RPMI7951 (cell line): ENCODE measurements at places on chromosomes 6 and 20. TPM values are rescaled to one million over a fixed set of nuclear protein-coding genes. Genes with fewer than 3 reads are reported as not detected.
A peak's percentile ranks its signal among the peaks of the same experiment; 100 is the strongest.

The VARS1 gene
- 26.4 and 33.6 TPM in 2 replicates for total RNA-seq

The PCK1 gene
- total RNA-seq = not detected in 2 replicates

GRCh38 chr6:21731411-21732031, 138.0 kb downstream of the SOX4 start:
- peak; percentile 65 for DNase-seq

DNA sequence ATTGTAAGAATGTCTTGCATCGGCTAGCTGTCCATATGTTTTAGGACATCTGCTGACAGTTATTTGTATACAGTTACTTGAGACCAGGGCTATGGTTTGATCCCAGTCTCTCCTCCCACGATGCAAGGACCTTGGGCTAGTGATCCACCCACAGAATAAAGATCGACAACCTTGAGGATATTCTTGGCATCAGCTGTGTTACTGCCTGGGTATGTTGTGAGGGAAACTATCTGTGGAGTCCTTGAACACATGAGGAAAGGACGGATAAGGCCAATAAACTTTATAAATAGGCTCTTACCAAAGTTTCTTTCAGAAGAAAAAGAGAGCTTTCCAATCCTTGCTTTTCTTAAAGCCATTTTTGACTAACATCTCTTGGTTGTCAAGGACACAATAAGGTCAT, 70.8 kb upstream of the HEY2 start:
- DNase-seq = no peak

DNA sequence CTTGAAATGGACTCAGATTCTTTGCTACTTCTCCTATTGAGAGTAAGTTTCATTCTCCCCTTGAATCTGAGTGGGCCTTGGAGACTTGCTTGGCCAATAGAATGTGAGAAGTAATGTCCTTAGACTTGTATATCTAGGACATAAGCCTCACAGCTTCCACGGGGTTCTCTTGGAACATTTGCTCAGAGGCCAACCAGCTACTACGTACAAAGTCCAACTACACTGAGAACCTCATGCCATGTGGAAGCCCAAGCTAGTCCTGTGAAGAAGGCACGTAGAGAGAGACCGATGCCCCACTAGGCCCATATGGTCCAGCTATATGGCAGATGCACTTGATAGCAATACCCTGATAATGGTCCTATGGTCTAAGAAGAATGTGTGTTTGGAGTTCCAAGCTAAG, 22.9 kb downstream of the TMEM14A start:
- DNase-seq = no peak

DNA sequence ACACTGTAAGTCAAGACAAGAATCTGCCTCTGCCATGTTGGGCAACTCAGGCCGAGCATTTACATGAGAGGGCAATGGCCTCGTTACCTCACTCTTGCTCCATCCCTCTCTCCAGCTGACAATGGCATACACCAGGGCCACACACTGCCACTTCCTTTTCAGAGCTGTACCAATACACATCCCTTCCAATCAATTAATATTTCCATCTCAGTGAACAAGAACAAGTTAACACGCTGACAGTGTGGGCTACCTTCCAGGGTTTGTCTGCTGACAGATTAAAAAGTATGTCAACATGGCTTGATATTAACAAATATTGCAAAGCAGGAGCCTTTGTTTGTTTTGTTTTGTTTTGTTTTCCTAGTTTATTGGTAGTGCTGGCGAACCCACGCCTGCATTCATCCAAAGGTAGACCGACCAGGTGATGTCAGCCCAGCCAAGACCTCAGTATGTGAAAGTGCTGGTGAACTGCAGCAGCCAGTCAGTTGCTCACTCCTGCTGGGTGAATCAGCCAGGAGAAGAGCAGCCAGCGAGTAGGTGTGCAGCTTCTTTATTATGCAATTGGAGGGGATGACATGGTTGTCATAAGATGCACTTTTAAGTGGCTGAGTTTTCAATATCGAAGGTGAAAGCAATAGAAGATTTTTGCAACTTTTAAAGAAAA, 487.3 kb upstream of the JARID2 start:
- DNase-seq = no peak

GRCh38 chr6:65231616-65232015, 475.4 kb downstream of the EYS start:
- no peak for DNase-seq

The PI3 gene
- not detected in 2 replicates for total RNA-seq

The SLC52A3 gene
- not detected in 2 replicates for total RNA-seq

The ZNF133 gene
- 25.9 and 29.7 TPM in 2 replicates for total RNA-seq

- peak; percentile 25 for DNase-seq
These were observed 12.8 kb downstream of the RBCK1 start for GRCh38 chr20:420721-421574.

GRCh38 chr6:3081960-3082359, 13.7 kb downstream of the RIPK1 start:
- no peak for DNase-seq

The CD83 gene
- 12.8 and 14.9 TPM in 2 replicates for total RNA-seq

DNA sequence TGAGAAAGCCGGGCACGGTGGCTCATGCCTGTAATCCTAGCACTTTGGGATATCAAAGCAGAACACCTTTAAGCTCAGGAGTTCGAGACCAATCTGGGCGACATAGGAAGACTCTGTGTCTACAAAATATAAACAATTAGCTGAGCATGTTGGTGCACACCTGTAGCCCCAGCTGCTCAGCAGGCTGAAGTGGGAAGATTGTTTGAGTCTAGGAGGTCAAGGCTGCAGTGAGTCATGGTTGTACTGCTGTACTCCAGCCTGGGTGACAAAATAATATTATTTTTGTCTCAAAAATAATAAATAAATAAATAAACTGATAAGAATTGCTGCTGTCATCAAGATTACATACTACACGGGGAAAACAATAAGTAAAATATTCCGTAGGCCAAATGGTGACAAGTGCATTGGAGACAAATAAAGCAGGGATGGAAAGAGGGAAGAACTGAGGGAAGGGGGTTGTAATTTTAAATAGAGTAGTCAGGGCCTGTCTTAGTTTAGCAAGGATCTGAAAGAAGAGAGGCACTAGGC, 14.0 kb upstream of the TOP1 start:
- no peak for DNase-seq

The THBD gene
- total RNA-seq = 18.0 and 19.6 TPM in 2 replicates

DNA sequence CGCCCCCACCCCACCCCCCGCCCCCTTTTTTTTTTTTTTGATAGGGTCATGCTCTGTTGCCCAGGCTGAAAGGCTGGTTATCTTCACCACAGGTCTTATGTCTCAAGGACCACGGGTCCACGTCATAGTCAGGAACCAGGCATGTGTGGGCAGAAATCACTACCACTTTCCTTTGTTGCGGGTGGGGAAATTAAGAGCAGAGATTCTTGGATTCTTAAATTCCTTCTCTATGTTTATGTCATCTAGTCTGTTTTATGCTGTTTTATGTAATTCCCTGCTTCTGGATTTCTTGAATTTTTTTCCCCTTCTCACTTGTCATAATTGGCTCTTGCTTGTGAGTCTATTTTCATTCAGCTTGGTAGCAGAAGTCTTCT, 25.8 kb upstream of the PLCG1 start:
- no peak for DNase-seq

- DNase-seq = no peak
These were observed 962.1 kb downstream of the GRIK2 start for GRCh38 chr6:102355578-102355977.

GRCh38 chr6:11295969-11296368, 63.5 kb upstream of the NEDD9 start:
- no peak for DNase-seq

The C20orf141 gene
- not detected in 2 replicates for total RNA-seq

DNA sequence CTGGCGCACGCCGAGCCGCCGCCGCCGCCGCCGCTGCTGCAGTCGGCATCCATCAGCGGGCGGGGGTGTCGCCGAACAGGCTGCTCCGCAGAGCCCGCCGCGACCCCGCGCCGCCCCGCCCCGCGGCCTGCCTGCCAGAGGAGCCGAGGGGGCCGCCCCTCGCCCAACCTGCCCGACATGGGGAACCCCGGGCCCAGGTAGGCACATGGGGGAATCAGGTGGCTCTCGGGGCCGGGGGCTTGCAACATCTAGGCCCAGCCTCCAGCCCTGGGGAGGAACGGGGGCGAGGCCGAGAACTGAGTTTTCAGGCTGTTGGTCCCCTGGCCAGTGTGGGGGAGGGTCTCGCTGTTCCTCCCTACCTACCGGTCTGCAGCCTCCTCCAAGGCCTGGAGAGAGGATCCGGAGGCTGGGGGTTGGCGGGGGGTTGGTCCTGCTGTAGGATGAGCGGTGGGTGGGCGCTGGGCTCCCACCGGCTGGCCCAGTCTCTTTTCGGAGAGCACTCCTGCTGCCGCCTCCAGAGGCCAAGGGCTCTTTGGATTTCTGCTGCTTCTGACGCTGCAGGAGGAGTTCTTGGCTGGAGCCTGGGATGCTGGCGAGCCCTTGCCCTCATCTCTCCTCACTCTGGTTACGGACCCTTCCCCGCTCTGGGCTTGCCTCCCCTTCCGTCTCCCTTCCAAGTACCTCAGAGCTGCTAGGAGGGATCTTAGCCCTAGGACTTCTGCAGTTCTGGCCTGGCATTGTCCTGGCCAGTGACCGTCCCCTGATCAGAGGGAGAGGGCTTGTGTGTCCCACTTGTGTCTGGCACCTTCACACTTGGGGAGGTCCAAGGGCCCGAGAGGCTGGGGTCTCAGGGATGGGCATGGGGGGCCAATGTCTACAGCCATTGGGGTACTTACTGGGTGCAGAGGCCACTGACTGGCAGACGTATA, at the start of gene EPB41L1:
TSS of gene EPB41L1 (plus strand) at position 41 of the 929 bp plus-strand sequence. CDS start 19,038 bp downstream, outside the sequence.
- no peak for DNase-seq

The KAT14 gene
- total RNA-seq = 12.6 and 13.9 TPM in 2 replicates

DNA sequence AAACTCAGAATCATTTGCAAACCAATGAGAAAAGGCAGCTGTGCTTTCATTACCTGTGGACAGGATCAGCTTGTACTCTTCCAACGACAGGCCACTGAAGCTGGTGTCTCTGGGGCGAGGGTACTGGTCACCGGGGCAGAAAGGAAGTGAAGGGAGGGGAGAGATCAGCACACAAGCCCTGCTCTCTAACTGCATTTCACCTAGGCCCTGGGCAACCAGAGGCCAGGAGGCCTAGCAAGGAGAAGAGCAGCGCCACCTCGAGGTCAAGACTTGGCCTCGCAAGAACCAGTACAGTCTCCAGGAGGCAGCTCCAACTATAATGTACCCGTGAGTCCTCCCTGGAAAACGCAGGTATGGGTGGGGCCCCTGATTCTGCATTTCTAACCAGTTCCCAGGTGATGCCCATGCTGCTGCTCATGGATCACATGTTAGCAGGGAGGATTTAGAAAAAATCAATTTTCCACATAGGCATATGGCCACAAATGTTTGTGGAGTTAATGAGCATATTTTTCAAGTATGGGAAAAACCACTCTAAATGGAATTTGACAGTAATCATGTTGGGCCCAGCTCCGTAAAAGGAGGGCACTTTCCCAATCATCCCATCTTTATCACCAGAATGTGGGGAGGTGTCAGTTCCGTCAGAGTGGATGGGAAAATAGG, 11.0 kb downstream of the UQCC2 start:
- peak; percentile 60 for DNase-seq

The NKX2-4 gene
- not detected in 2 replicates for total RNA-seq

- DNase-seq = no peak
These were observed 1136.0 kb downstream of the HACE1 start for GRCh38 chr6:103723438-103724322.

The DUSP22 gene
- 10.5 and 15.6 TPM in 2 replicates for total RNA-seq

GRCh38 chr6:466564-466963, 75.0 kb downstream of the IRF4 start:
- DNase-seq = no peak

GRCh38 chr6:24974182-24975171, 38.7 kb upstream of the RIPOR2 start:
- DNase-seq = no peak

The RNASET2 gene
- total RNA-seq = 19.2 and 26.7 TPM in 2 replicates

- peak; percentile 33 for DNase-seq
These were observed 139.2 kb downstream of the AHI1 start for GRCh38 chr6:135358251-135358821.

- peak; percentile 98 for DNase-seq
These were observed 510.2 kb upstream of the SULF2 start for GRCh38 chr20:48295445-48295903.

The OPRM1 gene
- total RNA-seq = not detected in 2 replicates

DNA sequence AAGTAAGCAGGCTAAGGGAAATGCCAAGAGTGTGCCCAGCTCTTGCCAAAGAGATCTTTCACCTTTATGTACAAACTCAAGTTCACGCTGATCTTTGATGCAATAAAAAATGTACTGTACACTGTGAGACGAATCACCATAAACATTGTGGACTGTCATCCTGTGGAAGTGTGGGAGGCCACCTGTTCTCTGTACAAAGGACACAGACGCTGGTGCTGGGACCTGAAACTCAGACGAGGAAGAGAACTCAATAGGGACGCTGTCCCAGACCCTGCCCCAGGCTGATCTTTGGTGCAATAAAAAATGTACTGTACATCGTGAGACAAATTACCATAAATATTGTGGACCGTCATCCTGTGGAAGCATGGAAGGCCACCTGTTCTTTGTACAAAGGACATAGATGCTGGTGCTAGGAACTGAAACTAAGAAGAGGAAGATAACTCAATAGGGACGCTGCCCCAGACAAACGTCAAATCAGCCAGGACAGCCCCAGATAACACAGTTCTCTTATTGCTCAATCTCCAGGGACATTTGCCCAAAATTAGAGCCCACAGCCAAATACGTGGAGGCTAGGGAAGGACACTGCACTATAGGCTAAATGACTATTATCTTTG, 312.7 kb upstream of the SGK1 start:
- DNase-seq = no peak

The HS3ST5 gene
- not detected in 2 replicates for total RNA-seq

DNA sequence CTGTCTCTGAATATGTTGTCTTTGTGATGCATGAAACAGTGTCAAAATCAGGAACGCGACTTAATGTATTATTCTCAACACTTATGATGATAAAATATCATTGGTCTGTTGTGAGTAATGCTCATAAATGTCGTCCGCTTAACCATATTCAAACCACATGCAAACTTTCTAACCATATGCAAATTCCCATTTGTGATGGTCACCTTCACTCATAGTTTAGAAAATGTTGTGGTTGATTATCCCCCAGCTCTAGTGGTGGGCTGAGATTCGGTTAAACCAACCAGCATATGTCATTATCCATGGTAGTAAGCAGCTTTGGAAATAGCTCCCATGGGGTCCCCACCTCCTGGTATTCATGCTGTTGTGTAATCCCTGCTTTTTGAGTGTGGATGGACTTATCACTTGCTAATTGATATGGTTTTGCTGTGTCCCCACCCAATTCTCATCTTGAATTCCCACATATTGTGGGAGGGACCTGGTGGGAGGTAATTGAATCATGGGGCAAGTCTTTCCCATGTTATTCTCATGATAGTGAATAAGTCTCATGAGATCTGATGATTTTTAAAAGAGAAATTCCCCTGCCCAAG, 360.0 kb upstream of the TSHZ2 start:
- DNase-seq = no peak

DNA sequence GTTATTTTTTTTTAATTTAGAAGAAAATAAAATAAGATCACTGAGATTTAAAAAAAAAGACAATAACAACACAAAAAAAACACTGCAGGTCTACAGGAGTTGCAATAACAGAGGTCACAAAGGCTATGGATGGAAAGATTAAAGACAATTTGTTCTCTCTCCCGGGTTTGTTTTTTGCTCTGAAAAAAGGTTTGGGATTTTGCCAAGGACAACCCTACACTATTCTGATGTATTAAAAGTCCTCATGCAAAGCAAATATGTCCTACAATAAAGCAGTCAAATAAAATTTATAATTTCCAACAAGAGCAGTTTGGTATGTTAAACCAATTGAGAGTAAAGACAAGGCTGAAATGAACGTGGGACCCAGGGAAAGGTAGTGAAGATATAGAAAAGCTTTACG, 55.6 kb downstream of the PTPRK start:
- DNase-seq = no peak

The MAFB gene
- total RNA-seq = 2.9 and 3.3 TPM in 2 replicates

- DNase-seq = no peak
These were observed 7.6 kb downstream of the CDKN1A start for GRCh38 chr6:36685926-36686667.

The ITCH gene
- total RNA-seq = 60.1 and 67.4 TPM in 2 replicates
